Activated CD8-positive, alpha-beta memory T cell treated with anti-CD3 and anti-CD28 coated beads for 36 hours (primary cell): ENCODE measurements at places on chromosomes 4 and X. TPM values are rescaled to one million over a fixed set of nuclear protein-coding genes. Genes with fewer than 3 reads are reported as not detected.

TIMP1 gene
- 4.1 TPM for total RNA-seq

TCEAL1 gene
- 8.5 TPM for total RNA-seq

TRIML1 gene
- total RNA-seq = not detected

SMARCA1 gene
- total RNA-seq = 0.06 TPM

TEX13D gene
- total RNA-seq = 0.27 TPM

PKD2 gene
- total RNA-seq = 7.6 TPM

ARAF gene
- total RNA-seq = 75.9 TPM

TLR1 gene
- total RNA-seq = 0.42 TPM

KLB gene
- not detected for total RNA-seq

TEX13A gene
- not detected for total RNA-seq

FHIP1A gene
- not detected for total RNA-seq

ANOS1 gene
- not detected for total RNA-seq

GPR173 gene
- total RNA-seq = 0.17 TPM

DCAF8L1 gene
- total RNA-seq = not detected

CT45A10 gene
- total RNA-seq = not detected

CHIC2 gene
- 26.1 TPM for total RNA-seq

RAI2 gene
- total RNA-seq = 0.71 TPM

FMR1NB gene
- total RNA-seq = not detected

BMP3 gene
- total RNA-seq = not detected

ETDC gene
- total RNA-seq = not detected

PHOX2B gene
- not detected for total RNA-seq

AKAP4 gene
- total RNA-seq = not detected

GAGE13 gene
- total RNA-seq = not detected

ZCCHC18 gene
- 5.1 TPM for total RNA-seq

VCX2 gene
- total RNA-seq = not detected

SERTM2 gene
- total RNA-seq = not detected

SSX1 gene
- not detected for total RNA-seq

MAPK10 gene
- not detected for total RNA-seq

CLNK gene
- total RNA-seq = 0.06 TPM

PITX2 gene
- total RNA-seq = not detected

CLGN gene
- not detected for total RNA-seq

FATE1 gene
- not detected for total RNA-seq

PQBP1 gene
- 96.1 TPM for total RNA-seq
